ENCODE measurements at places on chromosomes 4 and X. TPM values are rescaled to one million over a fixed set of nuclear protein-coding genes. Genes with fewer than 3 reads are reported as not detected.

- DNase-seq: no peak
These were observed 78.7 kb upstream of the MSX1 start for GRCh38 chr4:4780729-4781244.

GRCh38 chr4:120671538-120671937 lies 251.0 kb downstream of the PRDM5 start:
- no peak for DNase-seq

GRCh38 chr4:8701126-8702019 lies 108.8 kb downstream of the CPZ start:
- no peak for DNase-seq

GRCh38 chr4:2570551-2571222 lies 34.2 kb downstream of the FAM193A start:
- no peak for DNase-seq

GRCh38 chr4:97670703-97671269 lies 472.5 kb downstream of the STPG2 start:
- DNase-seq: no peak

DNA sequence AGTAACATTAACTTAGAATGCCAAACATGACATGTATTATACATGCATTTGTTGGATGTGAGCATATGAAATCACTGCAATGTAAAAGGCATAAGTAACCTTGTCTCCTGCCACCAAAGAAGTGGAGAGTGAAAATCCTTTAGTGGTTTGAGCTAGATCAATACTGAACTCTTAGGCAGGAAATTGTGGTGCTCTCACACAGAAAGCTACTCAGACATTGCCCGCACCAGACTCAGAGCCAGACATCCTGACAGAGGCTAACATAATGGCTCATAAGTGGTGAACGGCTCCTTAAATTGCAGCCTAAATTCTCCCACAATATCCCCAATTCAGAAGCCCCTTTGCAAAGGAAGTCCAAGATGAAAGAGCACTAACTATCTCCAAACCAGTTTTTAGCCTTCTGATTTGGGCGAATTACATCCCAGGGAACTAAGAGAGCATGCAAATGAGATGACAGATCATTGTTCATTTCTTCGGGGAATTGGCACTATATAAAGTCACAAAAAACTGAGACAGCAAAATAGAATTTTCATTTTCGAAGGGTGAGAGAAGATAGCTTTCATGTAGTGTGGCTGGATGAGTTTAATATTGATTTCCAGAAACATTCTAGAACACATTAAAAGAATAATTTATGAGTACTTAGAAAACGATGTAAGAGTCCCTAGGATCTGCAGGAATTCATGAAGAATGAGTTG lies 233.6 kb upstream of the RPS6KA3 start:
- no peak for DNase-seq

TBC1D9 gene
- polyA plus RNA-seq: not detected

PRR32 gene
- not detected for polyA plus RNA-seq

CPZ gene
- 1.1 TPM for polyA plus RNA-seq

ATOH1 gene
- polyA plus RNA-seq: not detected

NR0B1 gene
- polyA plus RNA-seq: not detected

SRPX gene
- 0.42 TPM for polyA plus RNA-seq

NMU gene
- 703 TPM for polyA plus RNA-seq

RHOXF1 gene
- 0.17 TPM for polyA plus RNA-seq
